ENCODE measurements at places on chromosomes 12 and 14.

GRCh38 chr14:102746634-102747438, 30.4 kb upstream of the TRAF3 start:
- no peak for DNase-seq

- DNase-seq = no peak
These were observed 13.3 kb upstream of the MAX start for GRCh38 chr14:65115615-65116014.

DNA sequence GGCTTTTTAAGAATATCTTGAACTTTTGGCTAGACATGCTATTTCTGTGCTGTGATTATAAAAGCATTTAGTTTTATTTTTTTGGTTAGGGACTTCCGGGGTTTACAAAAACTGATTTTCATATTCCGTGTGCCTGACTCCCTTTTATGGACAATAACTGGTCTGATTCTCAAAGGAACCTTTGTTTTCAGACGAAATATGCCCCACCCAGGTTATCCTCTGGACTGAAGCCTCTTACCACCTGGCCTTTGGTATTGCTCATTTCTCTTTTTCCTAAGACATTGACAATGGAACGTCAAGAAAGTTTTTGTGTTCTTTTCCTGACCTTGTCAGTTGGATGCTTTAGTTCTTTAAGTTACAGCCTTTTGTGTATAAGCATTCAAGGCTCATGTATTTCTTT, 10.8 kb downstream of the TIGAR start:
- DNase-seq = no peak

DNA sequence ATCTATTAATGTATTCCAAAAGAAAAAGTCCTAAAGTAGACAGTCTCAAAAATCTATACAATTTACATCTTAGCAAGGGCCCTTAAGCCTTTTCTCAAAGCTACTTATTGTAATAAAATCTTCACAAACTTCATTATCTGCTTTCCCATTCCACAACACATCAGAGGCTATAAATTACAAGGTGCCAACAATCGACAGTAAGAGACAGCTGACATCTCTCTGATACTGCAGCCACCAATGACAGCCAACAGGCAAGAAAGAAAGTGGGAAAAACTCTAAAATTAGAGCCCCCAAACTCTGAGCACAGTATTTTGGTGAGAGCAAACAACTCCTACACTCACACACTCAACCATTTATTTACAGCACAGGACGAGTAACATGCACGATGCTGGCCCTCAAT, 2.2 kb downstream of the ANGEL1 start:
- DNase-seq = no peak

DNA sequence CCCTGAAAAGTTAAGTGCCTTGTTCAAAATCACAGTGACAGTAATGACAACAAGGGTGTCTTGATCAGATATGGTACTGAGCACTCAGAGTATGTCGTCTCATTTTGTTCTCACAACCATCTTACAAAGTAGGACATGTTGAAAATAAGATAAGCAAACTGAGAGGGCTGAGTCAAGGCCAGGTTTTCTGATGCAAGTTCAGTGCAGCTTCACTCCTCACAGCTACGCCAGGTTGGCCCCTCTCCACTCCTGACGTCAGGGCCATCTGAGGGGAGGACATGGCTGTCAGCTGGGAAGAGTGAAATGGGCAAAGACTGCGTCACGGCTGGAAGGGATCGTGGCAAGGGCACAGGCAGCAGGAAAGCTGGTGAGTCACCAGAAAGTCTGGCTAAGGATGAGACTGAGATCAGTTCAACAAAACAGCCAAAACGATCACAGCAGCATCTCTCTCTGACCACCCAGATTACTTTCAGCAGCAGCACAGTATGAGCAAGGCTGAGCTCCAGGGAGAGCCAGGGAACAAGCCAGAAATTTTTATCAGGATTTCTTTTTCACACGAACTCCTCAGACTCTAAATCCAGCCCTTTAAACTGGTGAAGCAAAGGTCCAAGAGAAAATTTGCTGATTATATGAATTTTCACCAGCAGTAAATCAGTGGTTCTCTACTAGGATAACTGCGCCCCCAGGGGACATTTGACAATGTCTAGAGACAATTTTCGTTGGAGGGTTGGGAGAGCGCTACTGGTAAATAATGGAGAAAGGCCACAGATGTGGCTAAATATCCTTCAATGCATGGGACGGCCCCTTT, 297.9 kb upstream of the AMIGO2 start:
- DNase-seq = no peak

DNA sequence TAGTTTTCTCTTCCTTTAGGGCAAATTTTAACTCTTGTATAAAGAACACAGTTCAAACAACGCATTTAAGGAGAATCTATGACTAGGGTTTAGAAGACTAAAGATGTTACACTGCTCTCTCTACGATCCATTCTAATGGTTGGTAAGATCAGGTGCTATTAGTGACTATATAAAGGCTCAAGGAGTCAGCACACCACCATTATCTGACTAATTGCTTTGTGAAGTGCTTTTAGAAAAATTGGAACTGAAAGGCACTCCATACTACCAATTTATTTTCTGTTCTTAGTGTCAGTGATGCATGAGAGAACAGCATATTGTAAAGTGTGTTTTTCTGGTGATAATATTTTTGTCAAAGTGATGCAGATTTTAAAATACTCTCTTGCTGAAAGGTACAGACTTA, 136.8 kb downstream of the SYT1 start:
- DNase-seq = peak; percentile 97

GRCh38 chr12:27185234-27186021, 58.7 kb upstream of the STK38L start:
- no peak for DNase-seq

- DNase-seq = no peak
These were observed 142.1 kb downstream of the AKAP6 start for GRCh38 chr14:32471181-32471580.

DNA sequence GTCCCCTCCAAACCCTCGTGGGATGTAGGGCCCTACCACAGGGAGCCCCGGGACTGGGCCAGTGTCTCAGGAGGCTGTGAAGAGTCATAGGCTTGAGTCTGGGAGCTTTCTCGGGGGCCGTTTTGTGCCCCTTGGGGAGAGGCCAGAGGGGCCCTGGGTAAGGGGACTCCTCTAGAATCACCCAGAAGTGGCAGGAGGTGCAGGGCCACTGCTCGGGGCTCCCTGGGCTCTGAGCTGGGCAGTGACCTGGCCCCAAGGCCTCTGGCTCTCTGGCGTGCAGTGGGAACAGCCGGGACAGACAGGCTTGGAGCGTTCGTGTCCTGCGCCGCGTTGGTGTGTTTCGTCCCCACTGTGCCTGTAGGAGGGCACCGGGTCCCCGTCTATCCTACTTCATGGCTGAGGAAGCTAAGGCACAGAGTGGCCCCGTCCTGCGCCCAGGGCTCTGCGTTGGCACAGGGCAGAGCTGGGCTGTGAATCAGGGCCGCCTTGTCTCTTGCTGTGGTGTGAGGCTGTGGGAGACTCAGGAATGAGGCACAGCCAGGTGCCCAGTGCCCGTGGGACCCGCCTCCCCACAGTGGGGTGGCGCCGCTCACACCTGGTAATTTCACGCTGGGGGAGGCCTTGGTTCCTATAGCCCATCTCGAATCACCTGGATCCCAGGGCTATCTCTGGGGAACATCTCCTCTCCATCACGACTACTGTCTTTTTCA, 23.8 kb upstream of the KIF26A start:
- DNase-seq = no peak

GRCh38 chr14:68937471-68938270, 41.4 kb downstream of the ACTN1 start:
- no peak for DNase-seq

- DNase-seq = no peak
These were observed 70.5 kb downstream of the PHLDA1 start for GRCh38 chr12:75960954-75961661.

DNA sequence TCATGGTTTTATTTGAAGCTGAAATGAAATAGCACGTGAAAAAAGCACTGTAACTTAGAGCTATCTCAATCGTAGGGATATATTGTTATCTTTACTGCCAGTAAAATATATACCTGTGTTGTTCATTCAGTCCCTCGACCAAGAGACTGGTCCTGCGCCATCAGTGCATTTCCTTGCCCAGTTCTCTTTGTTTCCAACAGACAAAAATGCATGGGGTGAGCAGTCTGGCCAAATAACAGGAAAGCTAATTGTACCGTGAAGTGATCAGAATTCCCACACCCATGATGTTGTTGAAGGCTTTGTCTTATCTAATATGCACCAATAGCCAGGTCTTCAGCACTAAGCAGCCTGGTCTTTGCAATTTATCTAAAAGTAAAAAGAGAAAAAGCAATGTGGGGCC, 477.1 kb upstream of the GARIN6 start:
- DNase-seq = no peak

DNA sequence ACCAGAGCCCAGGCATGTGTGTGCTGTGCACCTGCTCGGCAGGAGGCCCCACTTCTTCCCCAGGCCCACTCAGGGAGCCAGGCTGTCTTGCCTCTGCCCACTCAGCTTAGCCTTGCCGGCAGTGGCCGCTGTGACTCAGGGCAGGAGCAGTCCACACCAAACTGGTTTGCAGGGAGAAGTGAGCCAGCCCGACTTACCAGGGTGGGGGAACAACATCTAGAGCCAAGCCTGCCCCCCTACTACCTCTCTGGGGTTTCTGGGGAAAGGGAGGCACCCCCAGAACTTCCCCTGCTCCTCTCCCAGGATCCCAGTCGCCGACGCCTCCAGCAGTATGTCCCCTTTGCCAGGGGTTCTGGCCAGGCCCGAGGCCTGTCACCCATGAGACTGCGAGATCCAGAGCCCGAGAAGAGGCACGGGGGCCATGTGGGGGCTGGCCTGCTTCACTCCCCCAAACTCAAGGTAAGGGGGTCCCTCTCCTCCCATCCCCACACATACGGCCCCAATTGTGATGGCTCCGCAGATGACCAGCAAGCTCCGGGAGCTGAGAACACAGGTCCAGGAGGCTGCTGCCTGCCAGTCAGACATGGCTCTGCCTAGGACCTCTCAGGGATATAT, 3.0 kb downstream of the PLEKHG6 start:
- no peak for DNase-seq

DNA sequence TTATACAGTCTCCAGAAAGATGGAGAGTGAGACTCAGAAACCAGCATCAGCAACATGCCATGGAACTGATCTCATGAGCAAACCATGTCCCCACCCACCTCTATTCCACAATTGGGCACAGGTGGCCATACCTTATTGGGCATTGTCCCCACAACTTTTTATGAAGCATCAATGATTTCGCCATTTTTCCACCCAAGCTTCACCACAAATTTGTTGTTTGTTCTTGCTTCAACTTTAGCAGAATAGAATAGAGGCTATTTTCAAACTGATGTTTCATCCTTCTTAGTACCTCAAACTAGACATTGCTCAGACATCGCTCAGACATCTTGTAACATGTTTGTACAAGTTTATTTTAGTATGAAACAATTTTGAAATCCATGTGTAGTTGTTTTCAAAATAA, 112.5 kb upstream of the TMTC2 start:
- DNase-seq = no peak

DNA sequence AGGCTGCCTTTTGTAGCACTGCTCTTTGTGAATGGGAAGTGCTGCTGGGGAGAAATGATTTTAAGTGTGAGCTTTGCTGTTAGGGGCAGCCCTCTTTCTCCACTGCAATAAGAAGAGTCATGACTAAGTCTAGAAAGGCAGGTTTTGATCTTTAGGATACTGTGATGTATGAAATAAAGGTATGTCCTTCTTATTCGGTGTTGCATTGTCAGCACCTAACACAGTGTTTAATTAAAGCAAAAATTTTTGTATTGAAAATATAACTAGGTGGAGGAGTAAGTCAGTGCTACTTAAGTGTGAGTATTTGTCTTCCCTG, 81.5 kb downstream of the ETV6 start:
- no peak for DNase-seq

DNA sequence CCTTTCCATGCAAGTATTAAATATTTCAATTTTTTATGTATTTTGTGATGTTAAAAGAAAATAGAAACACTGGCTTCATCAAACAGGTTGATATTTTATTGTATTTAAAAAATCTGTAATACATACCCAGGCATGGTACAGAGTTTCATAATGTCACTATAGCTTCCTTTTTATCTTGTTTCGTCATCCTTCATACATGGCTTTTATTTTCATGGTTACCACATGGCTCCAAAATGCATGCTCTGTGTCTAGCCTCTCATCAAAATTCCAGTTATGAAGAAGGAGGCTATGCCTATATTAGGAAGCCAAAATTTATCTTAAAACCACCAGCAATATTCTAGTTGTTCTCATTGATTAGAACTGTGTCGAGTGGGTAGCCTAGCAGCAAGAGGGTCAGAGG, 464.8 kb downstream of the BTG1 start:
- no peak for DNase-seq

GRCh38 chr12:123109319-123109772, 41.5 kb downstream of the PITPNM2 start:
- DNase-seq = no peak

GRCh38 chr12:129607301-129607700, 296.5 kb downstream of the TMEM132D start:
- no peak for DNase-seq

- no peak for DNase-seq
These were observed 43.5 kb downstream of the BCAT1 start for GRCh38 chr12:24905431-24905830.

GRCh38 chr12:54262403-54262925, 17.5 kb downstream of the CBX5 start:
- DNase-seq = no peak

DNA sequence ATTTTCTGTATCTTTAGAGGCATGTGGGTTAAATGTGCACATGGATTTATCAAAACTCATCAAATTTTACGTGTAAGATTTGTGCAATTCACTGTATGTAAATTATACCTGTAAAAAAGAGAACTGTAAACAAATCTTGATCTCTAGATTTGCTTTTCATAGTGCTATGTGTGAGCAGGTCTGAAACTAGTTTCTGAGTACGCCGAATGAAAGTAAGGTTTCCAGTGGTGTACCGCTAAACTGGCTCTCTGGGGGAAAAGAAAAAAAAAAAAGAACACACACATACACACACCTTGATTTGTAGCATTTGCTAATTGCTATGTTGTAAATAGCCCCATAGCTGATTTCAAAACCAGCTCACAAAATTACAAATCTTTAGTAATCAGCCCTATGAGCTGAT, 8.6 kb upstream of the SLC41A2 start:
- no peak for DNase-seq

DNA sequence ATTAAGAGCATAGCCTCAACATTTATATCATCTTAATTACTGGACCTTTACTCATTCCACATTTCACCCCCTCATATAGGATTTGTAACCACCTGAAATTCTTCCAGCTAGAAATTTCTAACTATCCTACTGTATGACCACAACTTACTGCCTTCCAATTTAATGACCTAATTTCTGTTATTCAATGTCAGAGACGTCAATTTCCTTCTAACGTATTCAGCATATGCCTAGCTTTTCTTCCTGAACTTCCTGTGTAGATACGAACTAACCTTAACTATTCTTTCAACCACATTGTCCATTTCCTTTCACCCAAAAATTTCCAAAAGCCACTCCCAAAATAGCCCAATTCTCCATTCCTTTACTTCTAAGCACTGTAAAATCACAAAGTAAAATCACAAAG, 108.0 kb downstream of the EEA1 start:
- no peak for DNase-seq
